KBM-7 (cell line): ENCODE measurements at places on chromosomes 4 and X.

DNA sequence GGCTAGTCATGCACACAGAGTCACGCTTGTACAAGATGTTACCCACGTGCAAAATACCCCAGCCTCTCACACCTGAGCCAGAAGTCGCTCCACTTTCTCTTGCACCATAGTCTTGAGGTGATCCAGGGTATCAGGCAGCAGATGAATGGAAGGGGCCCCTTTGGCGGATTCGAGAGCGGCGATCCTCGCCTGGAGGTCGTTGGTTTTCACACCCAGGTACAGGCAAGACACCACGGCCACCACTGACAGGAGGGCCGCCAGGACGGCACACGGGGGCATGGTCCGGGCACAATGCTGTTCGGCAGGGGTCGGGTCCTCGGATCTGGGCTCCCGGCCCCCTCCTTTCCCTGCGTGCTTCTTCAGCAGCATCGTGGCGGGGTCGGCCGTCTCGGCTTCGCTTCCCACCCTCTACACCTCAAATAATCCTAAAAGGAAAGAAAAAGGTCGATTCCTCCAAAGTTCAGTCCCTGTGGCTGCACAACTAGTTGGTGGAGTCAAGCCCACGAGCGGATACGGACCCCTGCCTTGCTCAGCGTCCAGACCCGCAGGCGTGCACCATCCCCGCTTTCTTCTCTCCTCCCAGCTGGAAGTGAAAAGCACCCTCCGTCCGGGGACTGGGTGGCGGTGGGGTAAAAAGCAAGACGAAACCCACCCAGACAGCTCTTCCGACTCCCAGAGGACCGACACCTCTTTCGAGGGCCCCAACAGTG is 652 bp downstream of the COL25A1 start:
- no peak for DNase-seq

DNA sequence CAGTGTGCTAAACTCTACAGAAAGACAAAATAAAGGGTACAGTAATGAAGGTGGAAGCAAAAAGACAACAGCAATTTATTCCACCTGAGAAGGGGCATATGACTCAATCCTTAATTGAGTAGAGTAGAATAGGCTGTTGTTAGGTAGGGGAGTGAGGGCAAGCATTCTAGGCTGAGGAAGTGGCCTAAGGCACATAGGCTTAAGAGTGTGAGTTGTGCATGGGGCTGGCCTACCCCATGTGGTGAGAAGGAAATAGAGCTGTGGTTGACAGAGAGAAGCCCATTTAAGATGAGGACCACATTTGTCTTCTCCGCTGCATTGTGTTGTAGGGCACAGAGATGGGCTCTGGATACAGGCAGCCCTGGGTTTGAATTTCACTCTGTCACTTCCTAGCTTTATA is 3.4 kb upstream of the ZCCHC18 start:
- no peak for DNase-seq

- DNase-seq = peak; percentile 18
These were observed 42.4 kb downstream of the FNIP2 start for GRCh38 chr4:158811216-158811540.

DNA sequence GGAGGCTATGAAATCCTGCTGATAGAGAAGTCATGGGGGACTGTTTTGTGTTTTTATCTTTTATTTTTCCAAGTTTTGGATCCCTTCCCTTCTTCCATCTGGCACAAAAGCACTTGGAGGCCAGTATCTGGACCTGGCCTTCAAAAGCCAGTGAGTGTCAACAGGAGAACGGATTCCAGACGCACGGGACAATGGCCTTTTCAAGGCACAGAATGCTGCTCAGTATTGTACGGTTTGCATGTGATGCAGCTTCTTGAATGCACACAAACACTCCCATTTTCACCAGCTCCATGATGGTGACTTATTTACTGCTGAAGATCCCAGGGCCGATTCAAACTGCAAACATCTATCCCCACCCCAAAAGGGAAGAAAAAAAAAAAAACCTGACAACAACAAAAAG is 145.4 kb downstream of the CPEB2 start:
- no peak for DNase-seq

DNA sequence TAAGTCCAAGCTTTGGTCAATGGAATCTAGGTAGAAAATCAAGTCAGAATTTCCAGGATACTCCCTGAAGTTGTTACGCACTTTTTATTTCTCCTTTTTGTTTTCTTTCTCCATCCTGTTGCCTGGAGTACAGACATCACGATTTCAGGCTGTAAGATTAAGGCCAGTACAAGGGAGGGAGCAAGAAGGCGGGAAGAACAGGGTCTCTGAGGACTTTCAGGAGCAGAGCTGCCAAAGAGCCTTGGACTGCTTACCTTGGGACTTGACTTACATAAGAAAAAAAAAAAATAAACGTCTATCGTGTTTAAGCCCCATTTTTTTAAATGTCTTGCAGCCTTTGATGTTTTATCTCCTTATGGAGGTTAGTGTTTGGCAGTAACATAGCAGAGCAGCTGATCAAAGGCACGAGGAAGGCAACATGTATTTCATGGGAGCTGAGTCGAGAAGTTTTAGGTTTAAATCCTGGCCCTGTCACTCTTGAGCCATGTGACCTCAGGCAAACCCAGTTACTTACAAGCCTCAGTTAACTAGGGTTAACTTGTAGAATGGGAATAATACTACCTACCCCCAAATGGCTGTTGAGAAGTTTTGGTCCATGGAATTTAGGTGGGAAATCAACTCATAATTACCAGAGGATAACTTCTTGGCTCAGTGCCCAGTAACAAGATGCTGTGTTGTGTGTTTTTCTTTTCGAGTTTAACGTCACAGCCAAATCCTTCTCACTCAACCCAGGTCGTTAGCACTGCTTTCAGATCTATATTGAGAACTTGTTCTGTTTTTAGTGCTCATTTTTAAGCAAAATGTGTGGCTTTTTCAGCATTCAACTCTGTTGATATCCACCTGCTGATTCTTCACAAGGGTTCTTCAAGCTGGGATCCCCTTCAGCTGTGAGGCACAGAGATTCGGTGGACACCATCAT is 106.8 kb downstream of the CLNK start:
- no peak for DNase-seq

DNA sequence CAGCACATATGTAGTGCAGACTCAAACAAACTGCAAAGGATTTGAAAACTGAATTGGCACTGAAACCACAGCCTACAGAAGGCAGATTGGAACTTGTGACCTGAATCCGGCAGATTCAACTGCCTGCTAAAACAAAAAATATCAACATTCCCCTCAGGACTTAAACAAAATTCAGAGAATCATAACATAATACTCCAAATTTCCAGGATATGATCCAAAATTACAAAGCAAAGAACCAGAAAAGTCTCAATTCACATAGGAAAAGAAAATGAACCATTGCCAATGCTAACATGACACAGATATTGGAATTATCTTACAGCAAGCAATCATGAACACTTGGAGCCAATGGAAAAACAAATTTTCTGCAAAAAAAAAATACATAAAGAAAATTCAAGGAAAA is 250.4 kb downstream of the PRDM5 start:
- DNase-seq = no peak

DNA sequence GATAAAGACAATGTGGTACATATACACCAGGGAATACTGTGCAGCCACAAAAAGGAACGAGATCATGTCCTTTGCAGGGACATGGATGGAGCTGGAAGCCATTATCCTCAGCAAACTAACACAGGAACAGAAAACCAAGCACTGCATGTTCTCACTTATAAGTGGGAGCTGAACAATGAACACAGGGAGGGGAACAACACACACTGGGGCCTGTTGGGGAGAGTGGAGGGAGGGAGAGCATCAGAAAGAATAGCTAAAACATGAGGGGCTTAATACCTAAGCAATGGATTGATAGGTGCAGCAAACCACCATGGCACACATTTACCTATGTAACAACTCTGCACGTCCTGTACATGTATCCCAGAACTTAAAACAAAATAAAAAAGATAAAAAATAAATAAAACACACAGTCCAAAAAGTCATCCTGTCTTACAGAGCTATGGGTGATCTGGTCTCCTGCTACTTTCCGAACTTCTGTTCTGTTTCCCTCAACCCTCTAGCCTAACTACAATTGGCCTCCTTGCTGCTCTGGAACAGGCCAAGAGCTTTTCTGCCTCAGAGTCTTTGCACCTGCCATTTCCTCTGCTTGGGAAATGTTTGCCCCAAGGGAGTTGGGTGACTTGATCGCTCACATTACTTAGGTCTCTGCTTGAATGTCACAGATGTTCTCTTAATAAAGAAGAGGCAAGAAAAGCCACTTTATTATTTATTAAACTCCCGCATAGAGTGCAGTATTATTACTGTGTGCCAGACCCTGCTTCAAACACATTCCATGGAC is 1.1 kb upstream of the CD38 start:
- DNase-seq = no peak

GRCh38 chrX:39613482-39613995 is 484.2 kb downstream of the BCOR start:
- peak; percentile 54 for DNase-seq

DNA sequence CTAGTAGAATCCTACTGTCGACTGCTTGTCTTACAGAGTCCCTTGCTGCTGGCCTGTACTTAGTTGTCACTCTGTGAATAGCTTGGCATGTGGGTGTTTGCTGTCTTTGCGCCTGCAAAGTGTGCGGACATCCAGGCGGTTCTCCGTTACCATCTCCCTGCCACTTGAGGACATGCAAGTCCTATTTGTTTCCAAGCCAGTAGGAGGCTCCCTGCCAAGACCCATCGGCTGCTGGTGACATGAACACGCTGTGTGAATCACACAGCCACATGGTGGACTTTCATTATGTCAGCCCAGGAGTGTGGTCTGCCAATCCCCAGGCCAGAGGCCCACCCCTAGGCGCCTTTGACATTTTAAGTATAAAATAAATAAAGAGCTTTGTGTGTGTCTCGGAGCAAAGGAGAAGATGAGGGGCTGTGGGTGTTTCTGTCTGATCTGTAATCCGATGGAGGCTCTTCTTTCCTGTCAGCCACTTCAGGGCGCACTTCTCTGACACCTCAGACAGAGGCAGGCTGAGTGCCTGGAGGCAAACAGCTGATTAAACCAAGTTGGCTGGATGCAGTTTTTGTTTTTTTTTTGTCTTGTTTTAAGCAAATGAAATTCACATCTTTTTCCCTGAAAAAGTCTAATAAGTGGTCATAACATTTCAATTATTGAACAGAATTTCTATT is 51.5 kb downstream of the ALPK1 start:
- DNase-seq = peak; percentile 5

DNA sequence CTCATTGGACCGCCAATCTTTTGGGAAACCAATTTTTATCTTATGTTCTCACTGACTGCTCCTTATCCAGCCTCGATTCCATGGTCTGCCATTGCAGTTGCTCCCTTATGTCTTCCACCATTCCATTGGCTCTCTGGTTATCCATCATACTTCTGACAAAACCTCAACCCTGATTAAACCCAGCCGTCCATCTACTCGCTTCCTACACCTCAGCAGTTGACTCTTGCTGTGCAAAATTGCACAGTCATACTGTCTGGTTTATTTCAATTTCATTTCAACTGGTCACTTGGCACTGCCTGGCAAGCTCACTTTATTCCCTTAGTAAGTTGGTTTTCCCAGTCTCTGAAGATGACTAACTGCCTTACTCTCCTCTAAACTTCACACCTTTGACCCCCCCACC is 26.2 kb downstream of the ARL9 start:
- no peak for DNase-seq

DNA sequence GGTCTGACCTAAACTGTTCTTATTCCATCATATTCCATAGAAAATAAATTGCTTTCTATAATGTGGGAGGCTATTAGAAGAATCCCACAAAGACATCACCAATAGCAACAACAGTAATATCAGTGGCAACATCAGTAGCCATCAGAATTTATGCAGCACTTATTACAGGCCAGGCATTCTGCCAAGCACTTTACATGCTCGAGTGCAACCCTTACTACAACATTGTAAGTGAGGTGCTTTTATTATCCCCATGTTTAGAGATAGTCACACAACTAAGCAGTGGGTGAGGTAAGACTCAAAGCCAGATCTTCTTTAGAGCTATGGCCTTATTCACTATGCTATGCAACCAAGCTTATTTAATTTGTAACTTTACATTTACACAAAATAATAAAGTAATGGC is 317.1 kb upstream of the BMP3 start:
- DNase-seq = no peak

DNA sequence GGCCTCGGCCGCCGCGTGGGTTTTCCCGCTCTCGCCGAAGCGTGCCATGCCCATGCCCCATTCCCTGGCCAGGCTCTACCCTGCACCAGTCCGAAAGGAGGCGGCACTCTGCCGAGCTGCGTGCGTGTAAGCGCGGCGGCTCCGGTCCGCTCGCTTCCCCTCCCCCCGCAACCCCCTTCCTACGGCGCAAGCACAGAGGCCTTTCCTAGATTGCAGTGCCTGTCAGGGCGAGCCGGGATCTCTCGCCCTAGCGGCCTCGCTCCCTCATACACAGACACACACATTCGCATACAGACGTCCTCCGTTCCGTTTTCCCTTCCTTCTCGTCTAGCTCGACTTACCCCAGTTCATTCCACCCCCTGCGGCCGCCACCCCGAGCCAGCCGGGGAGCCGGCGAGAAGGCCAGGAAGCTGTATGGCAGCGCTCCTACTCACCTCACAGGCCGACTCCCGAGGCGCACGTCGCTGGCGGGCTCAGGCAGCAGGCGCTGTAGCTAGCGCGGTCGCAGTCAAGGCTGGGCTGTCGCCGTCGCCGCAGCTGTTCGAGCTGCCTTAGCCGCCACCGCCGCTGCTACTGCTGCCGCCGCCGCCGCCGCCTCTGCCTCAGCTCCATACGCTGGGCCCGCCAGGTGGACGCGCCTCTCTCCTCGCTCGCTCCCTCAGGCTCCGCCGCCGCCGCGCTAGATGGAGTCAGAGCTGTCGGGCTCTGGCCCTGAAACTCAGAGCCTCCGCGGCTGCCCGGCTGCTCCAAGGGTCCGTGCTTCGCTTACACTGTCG is 615 bp downstream of the NEXMIF start:
- DNase-seq = peak; percentile 83

DNA sequence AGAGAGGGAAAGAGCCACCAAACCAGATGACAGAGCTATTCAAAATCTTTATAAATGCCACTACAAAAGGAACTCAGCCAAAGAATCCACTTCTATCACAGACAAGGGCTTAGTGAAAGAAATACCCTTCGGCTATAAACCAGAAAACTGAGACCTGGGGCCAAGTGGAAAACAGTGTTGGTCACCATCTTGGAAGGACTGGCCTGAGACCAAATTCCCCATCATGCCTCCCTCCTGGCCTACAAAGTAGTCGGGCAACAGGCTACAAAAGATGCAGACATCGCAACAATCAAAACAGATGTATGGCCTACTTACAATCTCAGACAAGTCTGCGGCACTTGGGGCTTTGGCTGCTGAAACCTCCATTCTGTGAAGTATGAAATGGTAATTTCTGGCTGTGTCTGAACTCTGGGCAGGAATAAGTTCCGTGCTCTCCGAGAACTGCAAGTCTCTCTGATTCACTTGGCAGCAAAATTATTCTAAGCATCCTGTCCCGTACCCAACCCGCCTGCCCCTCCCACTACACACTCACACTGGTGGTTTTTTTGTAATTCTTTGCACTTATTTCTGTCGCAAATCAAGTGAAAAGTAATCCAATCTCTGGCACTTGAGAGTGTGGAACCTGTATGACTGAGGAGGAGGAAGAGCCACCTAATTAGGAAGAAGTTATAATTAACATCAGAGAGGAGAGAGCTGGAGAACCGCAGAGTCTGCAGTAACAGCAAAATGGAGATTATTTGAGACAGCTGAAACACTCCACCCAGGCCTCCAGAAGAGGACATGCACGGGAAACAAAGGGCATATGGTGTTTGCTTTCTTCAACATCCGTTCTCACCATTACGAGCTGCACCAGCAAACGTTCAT is 87.8 kb downstream of the SH3KBP1 start:
- peak; percentile 25 for DNase-seq

GRCh38 chr4:54912155-54912554 is 213.2 kb downstream of the KDR start:
- DNase-seq = no peak
